ENCODE measurements at places on chromosomes 1 and 21.

DNA sequence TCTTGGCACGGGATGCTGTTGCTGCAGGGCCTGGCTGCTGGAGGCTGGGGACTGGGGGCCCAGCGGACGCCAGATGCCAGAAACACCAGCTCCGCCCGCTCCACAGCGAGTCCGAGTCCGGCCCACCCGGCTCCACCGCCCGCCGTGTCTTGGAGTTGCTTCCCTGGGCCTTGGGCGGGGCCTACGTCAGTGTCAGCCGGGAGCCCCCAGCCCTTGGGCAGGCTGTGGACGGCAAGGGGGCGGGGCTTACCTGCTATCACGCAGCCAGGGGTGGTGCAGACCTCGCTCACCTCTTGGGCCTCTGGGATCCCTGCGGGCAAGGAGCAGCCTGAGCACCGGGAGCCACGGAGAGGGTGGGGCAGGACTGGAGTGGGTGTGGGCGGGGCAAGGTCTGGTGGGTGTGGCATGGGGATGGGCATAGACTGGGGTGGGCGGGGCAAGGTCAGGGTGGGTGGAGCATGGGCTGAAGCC is 21.8 kb downstream of the MMEL1 start:
- peak; percentile 54 for DNase-seq

- no peak for DNase-seq
Measured at GRCh38 chr1:185788386-185788785, 54.2 kb downstream of the HMCN1 start.

GRCh38 chr1:107949467-107950253 is 15.3 kb downstream of the VAV3 start:
- DNase-seq = no peak

- peak; percentile 65 for DNase-seq
Measured at GRCh38 chr1:178630417-178630816, 94.6 kb upstream of the RALGPS2 start.

GRCh38 chr1:57345916-57346315 is 77.9 kb downstream of the DAB1 start:
- DNase-seq = no peak

- no peak for DNase-seq
Measured at GRCh38 chr1:159120317-159120716, 43.8 kb upstream of the AIM2 start.

DNA sequence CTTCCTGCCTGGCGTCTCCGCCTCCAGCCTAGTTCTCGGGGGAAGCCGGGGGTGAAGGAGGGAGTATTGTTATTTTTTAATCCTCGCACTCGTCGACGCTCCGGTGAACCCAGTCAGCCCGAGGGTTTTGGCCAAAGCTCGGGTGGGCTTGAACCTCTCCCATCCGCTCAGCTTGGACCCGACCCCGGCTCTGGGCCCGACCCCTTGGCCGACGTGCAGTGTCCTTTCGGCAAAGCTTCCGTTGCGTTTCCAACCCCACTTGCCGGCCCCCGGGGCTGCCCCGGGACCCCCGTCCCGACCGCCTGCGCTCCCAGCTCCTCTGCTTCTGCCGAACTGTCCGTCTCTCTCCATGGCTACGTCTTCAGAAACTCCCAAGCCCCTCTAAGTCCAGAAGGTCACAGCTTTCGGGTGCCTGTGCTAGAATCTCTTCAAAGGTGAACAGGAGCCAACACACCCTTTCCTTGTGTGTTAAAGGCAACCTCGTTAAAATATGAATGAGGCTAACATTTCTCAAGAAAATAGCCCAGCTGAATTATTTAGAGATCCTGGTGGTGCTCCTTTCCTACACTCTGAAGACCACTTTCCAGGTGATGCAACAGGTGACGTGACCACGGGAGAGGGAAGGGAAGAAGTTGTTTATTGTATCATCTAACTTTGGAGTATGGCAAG is 647 bp downstream of the DESI2 start:
- DNase-seq = peak; percentile 32

GRCh38 chr1:22681556-22682276 is 28.7 kb downstream of the C1QB start:
- DNase-seq = no peak

DNA sequence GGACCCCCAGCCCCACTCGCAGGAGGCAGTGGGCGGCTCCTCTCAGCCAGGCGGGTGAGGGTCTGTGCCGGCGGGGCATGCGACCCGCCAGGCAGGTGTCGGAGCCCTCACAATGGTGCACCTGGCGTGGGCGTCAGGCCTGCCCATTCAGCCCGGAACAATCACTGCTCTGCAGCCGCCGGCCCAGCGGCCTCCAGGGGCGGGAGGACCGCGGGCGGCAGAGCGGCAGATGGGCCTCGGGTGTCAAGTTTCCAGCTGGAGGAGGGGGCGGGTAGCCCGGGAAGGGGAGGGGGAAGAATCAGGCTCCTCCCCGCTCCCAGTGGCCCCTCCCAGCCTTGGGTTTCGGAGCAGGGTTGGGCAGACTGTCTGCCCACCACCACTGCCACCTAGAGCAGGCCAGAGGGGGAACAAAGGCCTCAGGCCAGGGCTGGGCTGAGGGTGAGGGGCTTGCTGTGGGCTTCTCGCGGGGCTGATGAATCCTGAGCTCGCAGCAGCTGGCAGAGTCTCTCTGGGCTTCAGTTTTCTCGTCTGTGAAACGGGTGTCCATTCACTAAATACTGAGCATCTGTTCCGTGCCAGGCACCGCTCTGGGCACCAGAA is 39.5 kb upstream of the CASZ1 start:
- DNase-seq = peak; percentile 12

DNA sequence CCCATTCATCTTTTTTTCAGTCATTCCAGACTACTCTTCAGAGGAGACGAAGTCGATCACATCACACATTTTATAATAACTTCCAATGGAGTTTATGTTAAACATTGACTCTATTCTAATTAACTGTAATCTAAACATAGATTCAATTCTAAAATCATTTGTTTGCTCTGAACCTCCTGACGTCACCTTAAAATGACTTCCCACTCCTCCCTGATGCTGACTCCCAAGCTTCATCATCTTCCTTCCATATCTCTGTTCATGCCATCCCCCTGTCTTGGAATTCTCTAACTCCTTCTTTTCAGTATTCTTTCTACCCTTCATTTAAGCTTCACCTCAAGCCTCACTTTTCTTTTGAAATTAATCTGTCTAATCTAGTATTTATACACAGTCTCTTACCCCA is 45.1 kb upstream of the PLPPR5 start:
- no peak for DNase-seq

GRCh38 chr1:223133306-223133823 is 9.7 kb downstream of the TLR5 start:
- no peak for DNase-seq

- no peak for DNase-seq
Measured at GRCh38 chr1:204834752-204835151, 35.9 kb upstream of the NFASC start.

DNA sequence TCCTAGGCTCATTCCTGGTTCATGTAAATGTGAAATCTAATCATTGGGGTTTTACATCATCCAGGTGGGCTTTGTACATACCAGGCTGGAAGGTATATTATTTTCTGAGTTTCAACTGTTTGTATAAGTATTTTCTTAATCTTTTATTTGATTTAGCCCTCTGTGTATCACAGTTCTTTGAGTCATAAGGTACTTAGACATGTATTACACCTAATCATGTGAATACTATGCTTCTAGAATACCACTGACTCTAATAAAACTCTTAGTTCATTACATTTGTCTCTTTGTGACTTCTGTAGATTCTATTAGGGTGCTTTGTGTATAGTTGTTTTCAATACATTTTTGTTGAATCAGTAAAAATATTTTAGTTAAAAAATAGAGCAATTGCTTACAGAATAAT is 92.8 kb downstream of the ZFYVE9 start:
- DNase-seq = no peak

GRCh38 chr1:30384286-30385245 is 338.8 kb downstream of the MATN1 start:
- DNase-seq = no peak

- DNase-seq = no peak
Measured at GRCh38 chr1:183306317-183307042, 111.7 kb downstream of the NMNAT2 start.

DNA sequence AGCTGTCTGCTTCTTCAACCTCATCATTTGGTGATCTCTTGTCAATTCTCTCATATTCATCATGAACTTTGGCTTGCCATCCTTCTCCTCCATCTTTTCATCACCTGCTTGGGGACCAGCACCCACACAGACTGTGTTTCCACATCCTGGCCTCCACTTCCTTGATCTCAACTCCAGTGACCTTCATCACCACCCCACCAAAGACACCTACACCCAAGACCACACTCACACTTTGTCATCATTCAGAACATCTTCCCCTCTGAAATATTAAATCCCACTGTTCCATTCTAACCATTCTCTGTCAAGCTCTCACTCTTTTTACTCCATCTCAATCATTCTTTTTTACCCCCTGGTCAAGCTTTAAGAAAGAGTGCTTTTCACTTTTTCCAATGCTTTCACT is 115.5 kb upstream of the VAV3 start:
- DNase-seq = no peak

DNA sequence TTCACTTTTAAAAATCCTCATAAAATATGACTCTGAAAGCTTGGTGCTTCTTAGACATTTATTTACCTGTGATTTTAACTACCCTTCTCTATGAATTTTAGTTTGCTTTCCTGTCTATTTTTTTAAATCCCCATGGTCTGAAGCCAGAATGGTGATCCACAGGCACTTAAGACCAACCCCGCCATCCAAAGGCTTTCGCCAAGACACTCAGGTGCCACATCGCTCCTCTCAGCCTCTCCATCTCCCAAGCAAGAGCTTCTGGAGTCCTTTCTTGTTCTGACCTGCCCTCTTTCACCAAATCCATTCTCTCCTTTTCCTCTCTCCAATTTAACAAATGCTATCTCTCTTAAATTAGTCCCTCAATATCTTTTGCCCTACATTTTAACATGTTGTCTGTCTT is 464.6 kb downstream of the PCP4 start:
- no peak for DNase-seq

- DNase-seq = no peak
Measured at GRCh38 chr1:21763694-21764419, 19.1 kb downstream of the USP48 start.

GRCh38 chr1:205800981-205801703 is 11.9 kb downstream of the SLC41A1 start:
- DNase-seq = no peak

GRCh38 chr21:29082046-29082815 is 8.8 kb upstream of the CCT8 start:
- no peak for DNase-seq

- no peak for DNase-seq
Measured at GRCh38 chr21:41098481-41099042, 69.4 kb upstream of the BACE2 start.

DNA sequence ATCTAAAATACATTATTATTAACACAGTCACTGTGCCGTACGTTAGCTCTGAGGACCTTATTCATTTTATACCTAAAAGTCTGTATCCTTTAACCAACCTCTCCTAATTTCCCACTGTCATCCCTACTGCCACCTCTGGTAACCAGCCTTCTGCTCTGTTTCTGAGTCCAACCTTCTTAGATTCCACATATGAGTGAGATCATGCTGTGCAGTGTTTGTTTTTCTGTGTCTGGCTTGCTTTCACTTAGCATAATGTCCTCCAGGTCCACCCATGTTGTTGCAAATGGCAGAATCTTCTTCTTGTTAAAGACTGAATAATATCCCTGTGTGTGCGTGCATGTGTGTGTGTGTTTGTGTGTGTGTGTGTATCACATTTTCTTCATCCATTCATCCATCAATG is 64.2 kb downstream of the ETS2 start:
- DNase-seq = peak; percentile 10

- DNase-seq = peak; percentile 82
Measured at GRCh38 chr1:45769261-45769932, 18.9 kb upstream of the IPP start.

GRCh38 chr1:221503268-221503667 is 238.6 kb downstream of the DUSP10 start:
- DNase-seq = no peak

- DNase-seq = peak; percentile 94
Measured at GRCh38 chr1:54273092-54273794, 73.3 kb downstream of the MRPL37 start.

DNA sequence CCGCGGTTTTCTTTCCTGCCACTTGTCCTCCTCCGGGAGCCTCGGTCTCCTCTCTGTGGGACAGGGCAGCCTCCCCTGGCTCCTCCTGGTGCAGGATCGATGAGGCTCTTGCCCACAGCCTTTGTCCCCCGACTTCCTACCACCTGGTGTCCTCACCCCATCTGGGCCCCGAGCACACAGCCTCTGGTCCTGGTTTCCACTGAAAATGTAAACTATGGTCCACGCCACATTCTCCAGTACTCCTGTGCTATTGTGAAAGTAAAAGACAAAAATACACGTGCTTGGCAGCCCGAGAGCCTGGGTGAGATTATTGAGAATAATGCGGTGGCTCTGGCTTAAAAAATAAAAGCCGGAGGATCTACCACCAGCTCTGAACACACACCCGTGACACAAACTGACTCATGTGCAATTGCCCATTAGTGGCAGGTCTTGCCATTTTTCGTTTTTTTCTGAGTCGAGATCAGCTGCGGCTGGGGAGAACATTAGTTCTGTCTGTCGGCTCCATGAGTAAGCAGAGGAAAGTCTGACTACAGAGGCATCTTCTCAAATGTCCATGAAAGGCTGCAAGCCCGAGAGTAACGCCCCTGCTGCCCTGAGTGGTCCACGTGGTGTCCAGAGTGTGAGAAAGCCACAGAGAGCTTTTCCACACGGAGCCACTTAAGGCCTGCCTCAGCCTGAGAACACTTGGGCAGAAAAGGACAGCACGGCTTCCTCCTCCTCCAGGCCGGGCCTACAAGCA is 5.7 kb upstream of the COL6A2 start:
- DNase-seq = peak; percentile 99

- no peak for DNase-seq
Measured at GRCh38 chr1:49333906-49334305, 557.2 kb upstream of the BEND5 start.

DNA sequence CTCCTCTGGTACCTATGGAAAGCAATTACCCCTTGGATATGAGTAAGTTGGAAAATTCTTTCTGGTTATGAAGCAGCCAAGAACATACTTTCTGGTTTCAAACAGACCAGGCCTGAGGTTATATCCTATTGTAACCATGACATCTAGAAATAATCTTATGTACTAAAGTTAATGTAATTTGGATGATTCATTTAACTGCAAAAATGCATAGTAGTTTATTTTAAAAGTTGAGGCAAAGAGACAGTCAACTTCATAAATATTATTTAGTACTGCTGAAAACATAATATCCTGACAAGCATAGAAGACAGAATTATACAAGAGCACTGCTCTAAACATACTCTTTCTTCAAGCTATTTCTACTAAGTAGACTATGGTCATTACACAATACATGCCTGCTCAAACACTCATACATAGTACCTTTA is 25.5 kb downstream of the ODF2L start:
- no peak for DNase-seq

GRCh38 chr1:24045771-24046170 is 65.6 kb upstream of the SRSF10 start:
- DNase-seq = peak; percentile 68

GRCh38 chr1:40107290-40107959 is 10.4 kb upstream of the PPT1 start:
- no peak for DNase-seq

DNA sequence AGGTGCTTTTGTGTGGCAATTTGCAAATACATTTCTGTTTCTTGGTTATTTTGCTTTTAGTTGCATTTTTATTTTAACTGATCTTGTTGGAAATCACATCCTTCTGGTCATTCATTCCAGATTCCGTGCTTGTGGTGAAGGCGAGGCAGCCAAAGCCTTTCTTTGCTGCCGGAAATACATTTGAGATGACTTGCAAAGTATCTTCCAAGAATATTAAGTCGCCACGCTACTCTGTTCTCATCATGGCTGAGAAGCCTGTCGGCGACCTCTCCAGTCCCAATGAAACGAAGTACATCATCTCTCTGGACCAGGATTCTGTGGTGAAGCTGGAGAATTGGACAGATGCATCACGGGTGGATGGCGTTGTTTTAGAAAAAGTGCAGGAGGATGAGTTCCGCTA is 34.8 kb upstream of the CD101 start:
- DNase-seq = no peak

Data from foreskin fibroblast (primary cell).